ENCODE measurements at places on chromosomes 4 and X.

DNA sequence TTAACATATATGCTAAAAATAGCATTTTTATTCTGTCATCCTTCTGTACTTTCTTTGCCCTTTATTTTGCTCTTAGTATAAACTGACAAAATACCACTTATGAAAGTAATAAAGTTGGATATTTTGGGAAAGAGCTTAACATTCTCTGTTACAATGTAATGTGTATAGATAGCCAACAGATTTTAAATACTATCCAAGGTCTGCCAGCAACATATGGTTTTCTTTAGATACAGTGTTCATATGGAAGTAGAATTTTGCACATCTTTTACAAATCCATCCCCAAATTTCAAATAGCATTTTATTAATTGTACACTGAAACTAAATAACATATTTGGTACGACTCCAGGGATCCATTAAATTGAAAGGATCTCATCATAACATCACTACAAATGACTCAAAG, 268.6 kb upstream of the PCDH18 start:
- no peak for DNase-seq

DNA sequence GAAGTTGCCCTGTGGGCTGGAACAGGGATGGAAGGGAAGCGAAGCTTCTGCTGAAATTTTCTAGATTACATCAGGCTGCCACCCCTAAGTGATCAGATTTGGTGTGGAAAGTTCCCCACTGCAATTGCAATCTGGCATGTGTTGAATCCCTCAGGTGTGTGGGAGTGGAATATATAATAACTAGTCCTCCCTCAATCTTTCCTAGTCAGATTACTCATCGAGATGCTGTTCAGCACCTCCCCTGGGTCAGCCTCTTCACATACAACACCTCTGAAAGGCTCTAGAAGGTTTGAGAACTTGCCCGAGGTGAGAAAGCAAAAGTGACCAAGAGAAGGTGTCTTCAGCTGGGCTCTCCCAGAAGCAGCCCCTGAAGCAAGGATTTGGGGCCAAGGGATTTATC, 336.8 kb downstream of the BCOR start:
- no peak for DNase-seq

DNA sequence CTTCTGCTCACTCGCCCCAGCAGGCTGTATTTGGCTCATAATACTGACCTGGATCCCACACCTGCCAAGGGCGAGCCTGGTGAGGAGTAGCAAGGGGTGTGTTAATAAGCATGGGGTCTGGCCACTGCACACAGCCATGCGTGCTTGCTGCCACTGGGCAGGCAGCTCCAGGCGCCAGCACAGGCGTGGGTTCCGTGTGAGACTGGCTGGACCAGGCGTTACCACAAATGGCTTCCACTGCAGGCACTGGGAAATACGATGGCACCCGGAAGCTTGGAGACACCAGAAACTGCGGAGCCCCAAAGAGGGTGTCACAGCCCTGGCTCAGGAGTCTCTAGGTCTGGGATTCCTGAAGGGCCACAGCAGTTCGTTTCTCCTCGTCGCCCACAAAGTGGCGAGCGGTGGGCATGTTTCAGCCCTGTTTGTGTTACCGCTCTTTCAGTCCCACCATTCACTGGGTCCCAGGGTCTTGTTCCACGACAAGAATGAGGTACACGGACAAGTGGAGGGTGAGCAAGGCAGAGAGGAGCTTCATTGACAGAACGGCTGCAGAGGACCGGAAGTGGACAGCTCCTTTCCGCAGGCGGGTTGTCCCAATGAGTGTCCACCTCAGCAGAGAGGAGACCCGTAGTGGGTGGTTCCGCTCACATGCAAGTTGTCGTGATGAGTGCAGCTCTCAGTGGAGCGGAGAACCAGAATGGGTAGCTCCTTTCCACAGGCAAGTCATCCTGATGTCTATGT, 428.9 kb downstream of the EPHA5 start:
- DNase-seq = no peak

GRCh38 chr4:56434599-56435139, 746 bp downstream of the PPAT start:
- DNase-seq = peak; percentile 46

DNA sequence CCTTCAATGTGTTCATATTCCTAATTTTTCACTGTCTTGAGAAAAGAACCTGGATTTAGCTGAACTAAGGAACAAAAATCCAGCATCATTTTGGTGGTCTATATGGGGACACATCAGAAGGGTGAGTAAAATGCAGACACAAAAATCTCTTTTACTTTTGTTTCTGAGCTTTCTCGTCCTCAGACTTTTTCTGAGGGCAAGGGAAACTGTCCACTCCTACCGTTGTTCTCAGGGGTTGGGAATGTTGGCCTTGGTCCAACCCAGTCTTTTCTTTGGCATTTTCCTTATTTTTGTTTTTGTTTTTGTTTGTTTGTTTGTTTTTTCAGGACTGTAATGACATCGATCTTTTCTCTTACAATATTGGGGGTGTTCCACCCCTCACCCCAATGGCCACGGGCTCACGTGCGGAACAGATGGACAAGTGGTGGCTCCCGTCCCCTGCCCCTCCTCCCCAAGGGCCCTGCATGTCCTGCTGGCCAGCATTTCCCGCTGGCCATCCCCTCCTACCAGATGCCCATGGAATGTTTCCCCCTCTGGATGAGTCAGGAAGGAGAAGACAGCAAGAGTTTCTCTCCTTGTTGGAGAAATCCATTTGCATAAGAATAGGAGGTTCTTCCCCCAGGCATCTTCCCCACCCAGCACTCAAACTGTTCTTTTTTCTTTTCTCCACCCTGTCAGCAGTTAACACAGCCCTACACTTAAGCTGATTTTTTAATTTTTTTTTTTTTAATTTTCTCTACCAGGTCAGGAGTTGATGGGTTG, 305.4 kb upstream of the NDST4 start:
- no peak for DNase-seq

DNA sequence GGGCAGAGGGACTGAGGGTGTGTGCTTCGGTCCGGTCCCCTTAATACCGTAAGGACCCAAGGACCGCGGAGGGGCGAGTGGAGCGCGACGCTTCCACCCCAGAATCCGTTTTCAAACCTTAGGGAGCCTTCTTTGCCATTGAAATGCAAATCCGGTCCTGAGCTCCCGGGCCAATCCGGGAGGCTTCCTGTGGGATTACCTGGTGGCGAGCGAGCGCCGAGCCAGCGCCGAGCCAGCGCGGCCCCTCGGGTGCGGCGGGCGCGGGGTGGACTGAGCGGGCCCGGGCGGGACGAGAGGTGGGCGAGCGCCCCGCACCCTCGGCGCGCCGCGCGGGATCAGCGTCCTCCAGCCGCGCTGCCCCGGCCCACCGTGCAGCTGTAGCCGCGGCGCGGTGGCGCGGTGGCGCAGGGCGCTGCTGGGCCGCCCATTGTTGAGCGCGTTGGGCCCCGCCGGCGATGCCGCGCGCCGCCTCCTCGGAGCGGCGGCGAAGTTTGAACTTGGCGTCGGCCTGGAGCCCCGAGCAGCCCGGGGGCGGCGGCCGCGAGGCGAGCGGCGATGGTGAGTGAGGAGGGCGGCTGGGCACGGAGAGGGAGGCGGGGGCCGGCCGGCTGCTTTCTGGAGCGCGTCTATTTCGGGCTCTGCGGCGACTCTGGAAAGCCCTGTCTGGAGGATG, 208.7 kb downstream of the SOWAHB start:
- peak; percentile 31 for DNase-seq

DNA sequence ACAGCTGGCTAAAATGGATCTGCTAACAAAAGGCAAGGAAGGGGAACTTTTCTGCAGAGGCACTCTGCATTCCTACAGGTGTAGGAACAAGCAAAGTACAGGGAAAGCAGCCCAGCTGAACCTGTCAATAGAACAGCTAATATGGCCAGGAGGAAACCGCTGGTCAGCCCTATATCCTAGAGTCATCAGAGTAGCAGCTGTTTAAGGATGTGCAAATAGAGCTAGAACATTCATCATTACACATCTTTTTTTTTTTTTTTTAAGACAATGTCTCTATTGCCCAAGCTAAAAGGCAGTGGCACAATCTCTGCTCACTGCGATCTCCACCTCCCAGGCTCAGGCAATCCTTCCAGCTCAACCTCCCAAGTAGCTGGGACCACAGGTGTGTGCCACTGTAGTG, 163.0 kb downstream of the BTC start:
- no peak for DNase-seq

DNA sequence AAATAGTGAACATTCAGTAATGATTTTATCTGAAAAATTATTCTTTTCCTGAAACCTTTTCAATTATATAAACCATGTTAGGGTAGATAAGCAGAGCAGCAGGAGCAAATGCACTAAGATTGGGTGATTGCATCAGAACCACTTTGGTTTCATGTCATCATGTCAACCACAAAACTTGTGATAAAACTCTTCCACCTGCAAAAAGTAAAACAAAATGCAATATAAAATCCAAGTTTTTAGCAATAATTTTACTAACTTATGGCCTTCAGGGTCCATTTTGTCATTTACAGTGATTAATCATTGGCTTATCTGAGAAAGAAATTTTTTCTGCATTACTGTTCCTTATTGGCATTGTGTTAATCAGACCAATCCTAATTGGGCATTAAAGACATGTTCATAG, 42.4 kb downstream of the NHS start:
- no peak for DNase-seq

GRCh38 chr4:154942176-154942575, 161.1 kb downstream of the RBM46 start:
- DNase-seq = no peak

DNA sequence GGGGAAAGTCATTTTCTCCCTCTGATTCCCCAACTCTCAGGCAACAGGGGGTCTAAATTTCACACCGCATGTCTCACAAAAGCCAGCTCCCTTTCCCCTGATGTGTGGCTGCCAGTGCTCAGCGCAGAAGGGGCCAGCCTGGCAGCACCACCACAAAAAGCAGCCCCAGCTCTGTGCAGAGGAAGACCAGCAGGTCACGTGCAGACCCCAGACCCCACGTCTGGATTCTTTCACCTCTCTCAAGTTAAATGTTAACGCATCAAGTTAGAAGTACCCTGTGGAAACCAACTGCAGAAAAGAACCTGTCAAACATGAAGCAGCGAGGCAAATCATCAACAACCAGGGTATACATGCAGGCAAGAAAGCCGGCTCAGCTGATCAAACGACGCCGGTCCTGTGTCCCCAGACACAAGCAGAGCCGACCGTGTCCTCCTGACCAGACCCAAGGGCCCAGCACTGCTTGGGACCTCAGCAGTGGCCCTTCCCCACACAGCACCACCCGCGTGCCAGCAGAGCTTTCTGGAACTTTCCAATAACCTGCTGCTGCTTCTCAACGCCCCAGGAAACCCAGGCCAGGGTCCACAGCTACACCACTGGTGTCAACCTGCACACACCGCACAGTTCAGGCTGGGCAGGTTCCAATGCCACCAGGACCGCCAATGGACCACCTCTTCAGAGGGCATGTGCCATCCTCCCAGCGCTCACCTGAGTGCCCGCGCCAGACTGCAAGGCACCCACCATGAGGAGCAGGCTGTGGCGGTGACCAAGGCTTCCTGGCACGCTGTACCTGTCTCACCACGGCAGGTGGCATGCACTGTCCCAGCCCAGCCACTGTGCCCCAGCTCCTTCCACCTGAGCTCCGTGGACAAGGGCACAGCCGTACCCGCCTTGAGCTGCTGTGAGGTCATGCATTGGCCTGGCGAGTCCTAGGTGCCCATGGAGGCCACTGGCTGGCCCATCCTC, 4.0 kb downstream of the LRPAP1 start:
- no peak for DNase-seq

GRCh38 chr4:7095611-7096155, 27.8 kb upstream of the GRPEL1 start:
- no peak for DNase-seq

DNA sequence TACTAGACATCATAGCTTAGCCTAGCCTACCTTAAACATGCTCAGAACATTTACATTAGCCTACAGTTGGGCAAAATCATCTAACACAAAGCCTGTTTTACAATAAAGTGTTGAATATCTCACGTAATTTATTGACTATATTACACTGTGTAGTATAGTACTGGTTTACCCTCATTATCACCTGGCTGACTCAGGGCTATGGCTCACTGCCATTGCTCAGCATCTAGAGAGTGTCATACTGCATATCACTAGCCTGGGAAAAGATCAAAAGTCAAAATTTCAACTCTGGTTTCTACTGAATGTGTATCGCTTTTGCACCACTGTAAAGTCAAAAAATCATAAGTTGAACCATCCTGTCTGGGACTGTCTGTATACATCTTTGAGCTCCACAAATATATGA, 78.6 kb downstream of the CEP44 start:
- DNase-seq = no peak

- DNase-seq = no peak
Observed at GRCh38 chr4:101279377-101279871, 67.9 kb downstream of the PPP3CA start.

DNA sequence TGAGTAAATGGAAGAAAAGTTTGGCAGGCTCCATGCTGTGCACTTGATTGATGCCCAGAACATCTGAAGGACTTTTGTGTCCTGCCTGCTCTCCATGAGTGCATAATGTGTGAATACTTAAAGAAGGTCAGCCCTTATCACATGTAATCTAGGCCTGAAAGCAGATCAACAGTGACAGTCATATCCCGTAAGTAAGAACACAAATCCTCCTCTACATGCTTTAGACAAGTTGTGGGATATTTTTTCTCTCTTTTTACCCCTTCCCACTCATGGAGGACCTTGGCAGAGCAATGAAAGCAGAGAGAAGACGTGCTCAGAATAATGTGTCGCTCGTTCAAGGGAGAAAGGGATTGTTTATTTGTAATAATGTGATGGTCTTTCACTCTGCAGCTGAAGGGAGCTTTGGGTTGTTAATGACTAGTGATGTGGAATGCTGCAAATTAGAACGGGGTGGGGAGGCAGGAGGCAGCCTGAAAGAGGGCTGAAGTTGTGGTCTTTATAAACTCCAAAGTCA, 286.6 kb downstream of the BMPR1B start:
- DNase-seq = no peak

- no peak for DNase-seq
Observed at GRCh38 chr4:150656891-150657290, 74.9 kb downstream of the MAB21L2 start.

- no peak for DNase-seq
Observed at GRCh38 chr4:47801481-47802002, 36.3 kb downstream of the CORIN start.

Measured in activated T-cell treated with anti-CD3 and anti-CD28 coated beads, Interleukin-2, amount 50 U/mL, for 72 hours (primary cell).